ENCODE measurements at places on chromosomes 4 and X. TPM values are rescaled to one million over a fixed set of nuclear protein-coding genes. Genes with fewer than 3 reads are reported as not detected.

Gene CDX4
- total RNA-seq = not detected

Gene L1CAM
- total RNA-seq = 2.9 TPM

Gene SMR3B
- total RNA-seq = not detected

Gene CXCL10
- not detected for total RNA-seq

Gene FRAS1
- 18.0 TPM for total RNA-seq

Gene PPAT
- 12.8 TPM for total RNA-seq

Gene ZFP42
- total RNA-seq = 0.51 TPM

Gene GALNTL6
- not detected for total RNA-seq

Gene MSANTD1
- total RNA-seq = 0.55 TPM

Gene ZIC3
- total RNA-seq = not detected

Gene CCSER1
- not detected for total RNA-seq

Gene COL25A1
- total RNA-seq = 0.45 TPM

Gene TMEM156
- 0.32 TPM for total RNA-seq

Gene RIBC1
- total RNA-seq = 0.99 TPM

Gene PF4V1
- total RNA-seq = not detected

Gene PUDP
- 10.7 TPM for total RNA-seq

Gene PDZD4
- 27.2 TPM for total RNA-seq

Gene RASSF6
- total RNA-seq = not detected

Gene MND1
- 2.2 TPM for total RNA-seq

Gene MAGIX
- 3.5 TPM for total RNA-seq

Gene IGBP1
- total RNA-seq = 32.9 TPM

Gene TEX11
- not detected for total RNA-seq

Gene TEX28
- total RNA-seq = not detected

Gene RAB39B
- 3.1 TPM for total RNA-seq

Gene PCDH10
- total RNA-seq = 30.5 TPM

Gene STARD8
- 0.37 TPM for total RNA-seq

Gene FRG1
- total RNA-seq = 29.7 TPM

Measured in chondrocyte (in vitro differentiated cells).